Mucosa of gallbladder (tissue), 1 donor: ENCODE measurements at places on chromosomes 1 and 21.

DNA sequence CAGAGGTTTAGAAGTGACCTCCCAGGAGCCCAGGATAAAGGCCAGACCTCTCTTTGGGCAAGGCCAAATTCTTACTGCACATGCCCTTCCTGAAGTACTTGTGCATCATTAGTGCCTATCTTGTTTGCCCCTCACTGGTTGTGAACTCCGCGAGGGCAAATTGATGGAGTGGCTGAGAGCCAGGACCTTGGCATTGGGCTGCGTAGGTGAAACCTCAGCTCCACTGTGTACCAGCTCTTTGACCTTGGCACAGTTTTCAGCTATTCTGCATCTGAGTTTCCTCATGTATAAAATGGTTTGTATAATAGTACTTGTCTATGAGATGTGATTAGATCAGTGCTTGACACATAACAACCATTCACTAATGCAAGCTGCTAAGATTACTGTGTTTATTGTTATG lies 11.5 kb downstream of the OTUD3 start:
- no peak for DNase-seq

DNA sequence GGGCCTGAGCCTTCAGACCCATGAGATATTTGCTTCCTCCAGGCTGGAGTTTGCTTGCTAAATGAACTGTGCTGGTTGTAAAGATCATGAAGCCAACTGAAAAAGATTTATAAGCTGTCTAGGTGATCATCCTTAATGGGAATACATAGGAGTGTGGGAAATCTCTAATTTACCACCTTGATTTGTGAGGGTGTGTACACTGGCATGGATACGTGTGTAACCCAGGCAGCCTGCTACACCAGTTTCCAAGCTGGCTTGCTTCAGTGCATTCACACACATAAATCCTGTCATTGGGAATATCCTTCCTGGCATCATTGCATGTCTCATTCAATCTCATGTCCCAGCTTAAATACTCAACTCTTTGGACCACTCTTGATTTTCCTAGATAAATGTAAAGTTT lies 57.6 kb upstream of the GNG12 start:
- no peak for DNase-seq

GRCh38 chr1:28512058-28512611 lies 6.3 kb downstream of the RCC1 start:
- no peak for DNase-seq

DNA sequence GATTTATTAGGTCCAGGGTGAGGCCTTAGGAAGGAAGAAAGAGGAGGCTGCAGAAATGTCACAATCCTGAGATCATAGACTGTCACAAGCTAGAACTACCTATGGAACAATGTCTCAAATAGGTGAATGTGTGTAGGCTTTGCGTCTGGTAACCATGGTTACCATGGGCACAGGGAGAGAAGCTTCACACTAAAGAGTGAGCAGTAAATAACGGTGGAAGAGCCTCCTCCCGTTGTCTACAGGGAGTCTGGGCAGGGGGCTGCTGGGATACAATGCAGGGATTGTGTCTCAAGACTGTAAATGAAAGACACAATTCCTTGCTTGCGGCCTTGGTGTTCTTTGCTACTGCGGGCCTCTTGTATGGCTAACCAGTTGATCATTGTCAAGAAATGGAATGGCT lies 28.2 kb upstream of the KCNJ6 start:
- no peak for DNase-seq

DNA sequence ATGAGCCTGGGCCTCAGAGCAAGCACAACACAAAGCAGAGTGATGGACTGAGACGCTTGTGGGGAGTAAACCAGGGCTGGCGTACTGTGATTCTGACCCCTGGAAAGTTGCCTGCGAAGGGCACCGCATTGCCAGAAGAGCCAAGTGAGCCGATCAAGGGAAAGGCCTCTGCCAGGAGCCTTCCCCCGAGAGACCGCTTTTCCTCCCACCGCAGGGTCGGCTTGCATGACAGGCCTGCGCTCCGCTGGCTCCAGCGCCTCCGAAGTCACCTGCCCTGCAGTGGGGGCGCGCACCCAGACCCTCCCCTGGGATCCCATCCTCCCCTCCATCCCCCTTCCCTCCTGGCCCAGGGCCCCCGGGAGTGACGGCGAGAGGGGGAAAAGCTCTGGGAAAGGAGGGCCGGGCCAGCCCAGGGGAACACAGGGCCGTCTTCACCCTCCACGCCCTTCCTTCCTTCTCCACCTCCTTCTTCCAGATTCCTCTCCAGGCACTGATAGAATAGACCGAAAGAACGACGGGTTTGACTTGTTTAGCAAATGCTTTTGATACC lies 165.0 kb downstream of the TRIM33 start:
- no peak for DNase-seq

- no peak for DNase-seq
These were observed 119.7 kb upstream of the C1orf174 start for GRCh38 chr1:4019606-4020331.

DNA sequence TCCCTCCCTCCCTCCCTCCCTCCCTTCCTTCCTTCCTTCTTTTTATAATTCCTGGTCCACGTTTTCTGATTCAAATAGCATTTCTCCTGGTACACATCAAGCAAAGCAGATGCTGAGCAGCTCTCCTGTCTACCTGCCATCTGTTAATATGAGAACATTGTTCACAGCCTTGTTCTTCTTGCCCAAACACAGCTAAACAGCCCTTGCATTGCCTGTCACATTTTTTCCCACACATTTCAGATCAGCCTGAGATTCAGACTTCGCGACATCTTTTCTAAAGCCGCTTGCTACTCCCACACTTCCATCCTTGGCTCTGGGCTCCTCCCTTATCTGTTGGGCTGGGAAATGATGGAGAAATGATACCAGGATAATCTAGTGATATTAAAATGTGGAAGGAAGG lies 200.5 kb downstream of the PCP4 start:
- DNase-seq, result no peak

DNA sequence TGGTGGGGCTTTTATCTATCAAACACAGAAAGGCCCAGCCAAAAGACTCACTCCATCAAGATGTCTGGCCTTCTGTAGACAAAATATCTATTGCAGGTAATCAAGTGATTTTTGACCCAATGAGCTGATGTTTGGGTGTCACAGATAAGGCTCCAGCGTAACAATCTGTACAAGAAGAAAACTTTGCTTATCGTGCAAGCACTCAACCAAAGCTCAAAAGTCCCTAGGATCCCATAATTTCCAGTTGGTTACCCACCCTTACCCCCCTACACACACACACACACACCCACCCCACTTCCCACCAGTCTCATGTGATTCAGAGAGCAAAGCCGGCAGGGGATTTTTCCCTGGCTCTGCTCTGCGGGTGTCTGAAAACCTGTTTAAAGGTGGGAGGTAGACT lies 5.8 kb downstream of the ITPKB start:
- no peak for DNase-seq

GRCh38 chr1:110524311-110525248 lies 5.6 kb upstream of the KCNA10 start:
- DNase-seq, result no peak

- DNase-seq, result no peak
These were observed 1.0 kb downstream of the CCDC181 start for GRCh38 chr1:169426174-169426705.

DNA sequence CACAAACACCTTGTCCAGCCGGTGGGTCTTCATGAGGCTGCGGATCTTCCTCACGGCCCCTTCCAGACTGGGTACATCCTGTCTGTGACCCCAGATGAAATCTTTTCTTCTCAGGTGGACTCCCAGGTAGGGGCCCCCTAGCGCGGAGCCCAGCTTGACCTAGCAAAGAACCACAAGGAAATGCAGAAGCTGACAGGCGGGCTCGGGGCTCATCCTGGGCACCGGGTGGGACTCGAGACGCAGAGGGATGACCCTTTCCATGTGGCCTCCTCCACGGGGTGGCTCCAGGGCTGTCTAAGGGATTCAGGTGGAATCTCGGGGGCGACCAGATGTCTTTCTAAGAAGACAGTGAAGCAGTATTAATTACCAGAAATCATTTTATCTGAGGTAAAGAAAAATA lies 17.8 kb downstream of the POFUT2 start:
- DNase-seq, result no peak

- no peak for DNase-seq
These were observed 151.6 kb downstream of the CNIH3 start for GRCh38 chr1:224767676-224768075.

DNA sequence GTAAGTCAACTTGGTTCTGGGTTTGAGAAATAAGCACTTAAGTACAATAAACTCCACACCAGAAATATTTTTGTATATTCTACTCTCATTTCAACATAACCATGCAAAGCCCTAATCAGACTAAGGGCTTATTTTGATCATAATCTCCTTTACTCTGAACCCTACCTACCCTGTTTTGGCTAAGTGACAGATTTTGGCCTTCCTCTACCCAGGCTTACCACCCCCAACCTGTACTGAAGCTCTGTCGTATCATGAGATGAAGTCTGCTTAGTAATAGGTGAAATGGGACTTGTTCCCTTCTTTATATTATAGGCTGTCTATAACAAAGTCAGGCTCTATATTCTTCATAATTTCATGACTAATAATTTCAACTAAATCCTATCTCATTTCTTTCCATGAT lies 135.5 kb downstream of the RERE start:
- DNase-seq, result no peak

DNA sequence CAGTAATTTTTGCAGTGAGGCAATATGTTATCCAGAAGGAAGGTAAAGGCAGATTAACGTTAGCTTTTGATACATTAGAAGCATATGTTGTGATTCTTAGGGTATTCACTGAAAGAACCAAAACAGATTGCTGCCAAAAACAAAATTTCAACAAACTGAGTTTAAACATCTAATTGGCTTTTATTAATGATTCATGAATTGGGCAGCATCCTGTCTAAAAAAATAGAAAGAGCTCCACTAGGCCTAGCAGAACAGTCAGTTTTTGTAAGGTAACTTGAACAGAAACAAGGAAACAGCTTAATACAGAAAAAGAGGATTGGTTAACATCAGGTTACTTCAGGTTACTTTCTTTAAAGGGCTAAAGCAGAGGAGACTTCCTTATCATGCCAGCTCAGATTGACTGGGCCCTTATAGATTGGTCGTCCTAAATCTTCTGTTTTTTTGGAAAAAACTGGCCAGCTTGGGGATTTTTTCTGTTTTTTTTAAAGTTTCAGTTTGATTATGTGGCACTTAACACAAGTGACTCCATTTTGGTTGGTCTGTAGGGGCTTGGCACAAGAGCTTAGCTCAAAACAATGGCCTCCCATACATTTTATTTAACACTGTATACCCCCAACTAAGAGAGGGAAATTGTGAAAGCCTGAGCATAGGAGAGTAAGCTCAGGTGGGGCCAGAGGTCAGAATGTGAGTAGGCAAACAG lies 36.8 kb upstream of the GALNT2 start:
- no peak for DNase-seq

GRCh38 chr1:184480736-184481135 lies 93.9 kb downstream of the C1orf21 start:
- no peak for DNase-seq

- no peak for DNase-seq
These were observed 8.5 kb downstream of the CCT8 start for GRCh38 chr21:29064850-29065481.

GRCh38 chr1:12507631-12508030 lies 110.4 kb downstream of the DHRS3 start:
- DNase-seq, result no peak

GRCh38 chr1:173210716-173211231 lies 3.6 kb upstream of the TNFSF4 start:
- no peak for DNase-seq

GRCh38 chr1:9070486-9070885 lies 1.1 kb upstream of the SLC2A5 start:
- no peak for DNase-seq

GRCh38 chr1:246281639-246282038 lies 225.4 kb downstream of the SMYD3 start:
- no peak for DNase-seq

GRCh38 chr1:63122079-63122478 lies 200.3 kb upstream of the FOXD3 start:
- DNase-seq, result no peak

DNA sequence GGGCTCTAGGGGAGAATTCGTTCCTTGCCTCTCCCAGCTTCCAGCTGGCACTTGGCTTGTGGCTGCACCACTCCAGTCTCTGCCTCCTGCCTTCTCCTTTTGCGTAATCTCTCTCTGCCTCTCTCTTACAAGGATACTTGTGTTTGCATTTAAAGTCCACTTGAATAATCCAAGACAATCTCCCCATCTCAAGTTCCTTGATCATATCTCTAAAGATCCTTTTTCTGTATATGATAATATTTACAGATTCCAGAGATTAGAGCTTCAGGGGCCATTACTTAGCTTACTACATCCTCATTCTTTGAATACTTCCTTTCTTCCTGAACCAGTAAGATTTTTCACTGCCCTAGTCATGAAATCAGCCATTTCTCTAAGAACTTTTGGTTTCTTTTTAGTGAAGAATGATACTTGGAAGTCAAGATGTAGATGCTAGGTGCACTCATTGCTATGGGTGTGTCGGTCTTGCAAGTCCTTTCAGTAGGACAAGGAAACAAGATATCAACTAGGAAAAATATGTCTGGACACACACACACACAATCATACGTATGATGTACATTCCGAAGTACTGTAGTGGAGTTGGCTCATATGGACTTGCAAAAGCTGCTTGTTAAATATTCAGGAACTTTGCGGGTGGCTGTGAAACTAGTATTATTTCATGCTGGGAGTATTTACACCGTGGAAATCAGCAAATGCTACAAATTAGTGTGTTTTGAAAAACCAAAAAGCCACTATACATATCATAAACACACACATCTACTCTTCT lies 20.8 kb upstream of the RLF start:
- DNase-seq, result no peak

DNA sequence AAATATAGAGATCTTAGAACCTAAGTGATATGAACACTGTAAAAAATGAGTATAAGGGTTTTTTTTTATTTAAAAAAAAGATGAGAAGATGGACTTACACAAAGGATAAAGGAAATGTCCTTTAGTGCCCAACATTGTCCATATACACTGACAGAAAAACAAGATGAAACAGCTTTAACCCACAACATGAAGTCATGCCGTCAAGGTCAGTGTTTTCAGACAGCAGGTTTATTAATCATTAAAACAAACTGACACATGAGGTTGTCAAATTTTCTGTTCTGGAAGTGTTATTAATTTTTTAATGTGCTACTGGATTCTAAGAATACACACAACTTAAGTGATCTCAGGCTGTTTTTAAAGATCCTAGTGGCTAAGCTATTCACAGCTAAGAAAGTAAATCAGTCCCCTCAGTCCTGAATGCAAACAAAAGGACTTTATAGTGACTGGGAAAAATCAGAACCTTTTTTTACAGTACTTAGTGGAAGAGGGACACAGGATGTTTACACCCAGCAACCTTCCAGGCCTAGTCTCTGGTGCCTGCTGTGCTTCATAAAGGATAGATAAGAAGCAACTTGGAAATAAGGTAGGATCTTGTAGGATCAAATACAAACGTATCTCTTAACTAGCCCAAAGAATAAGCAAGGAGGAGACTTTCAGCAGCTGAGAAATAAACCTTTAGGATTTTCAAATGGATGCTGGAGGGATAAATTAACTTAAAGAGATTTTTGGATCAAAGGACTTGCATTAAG lies 21.9 kb upstream of the PKN2 start:
- no peak for DNase-seq

- DNase-seq, result no peak
These were observed 9.9 kb upstream of the BACE2 start for GRCh38 chr21:41158026-41158425.

GRCh38 chr1:228211531-228212414 lies 3.9 kb downstream of the OBSCN start:
- no peak for DNase-seq

- peak; percentile 24 for DNase-seq
These were observed 63.6 kb upstream of the ZC3H12A start for GRCh38 chr1:37410815-37411214.

- no peak for DNase-seq
These were observed 12.3 kb upstream of the LRRC8D start for GRCh38 chr1:89808441-89809117.

- DNase-seq, result no peak
These were observed 34.3 kb upstream of the SLC35A3 start for GRCh38 chr1:99935534-99935933.

GRCh38 chr1:48931506-48932192 lies 155.0 kb upstream of the BEND5 start:
- DNase-seq, result no peak
